Endothelial cell (in vitro differentiated cells): ENCODE measurements at places on chromosomes 6 and 20. TPM values are rescaled to one million over a fixed set of nuclear protein-coding genes. Genes with fewer than 3 reads are reported as not detected.

TPBG gene
- total RNA-seq: 21.8 TPM

FAM83C gene
- not detected for total RNA-seq

CRNKL1 gene
- total RNA-seq: 24.6 TPM

ADGRB3 gene
- total RNA-seq: 2.4 TPM

RSPH4A gene
- total RNA-seq: 1.3 TPM

OLIG3 gene
- total RNA-seq: not detected

BMP6 gene
- total RNA-seq: 0.97 TPM

TMEM200A gene
- total RNA-seq: 3.5 TPM

FANCE gene
- 21.8 TPM for total RNA-seq

GMPR gene
- total RNA-seq: 1.8 TPM

DNA sequence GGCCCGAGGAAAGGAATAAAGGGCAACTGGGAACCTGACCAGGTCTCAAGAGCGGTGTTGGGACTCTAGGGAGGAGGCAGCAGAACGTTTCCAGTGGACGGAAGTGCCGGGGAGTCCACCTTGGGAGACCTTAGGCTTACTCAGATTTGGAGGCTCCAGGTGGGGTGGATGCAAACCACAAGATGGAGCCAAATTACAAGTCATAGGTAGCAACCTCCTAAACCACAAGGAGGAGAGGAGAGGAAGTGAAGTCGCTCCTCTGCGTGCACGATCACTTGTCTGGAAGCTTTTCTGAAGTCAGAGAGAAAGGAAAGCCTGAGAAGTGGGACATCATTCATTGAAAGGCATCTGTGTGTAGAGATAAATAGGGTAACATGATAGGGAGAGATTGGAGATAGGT lies 9.3 kb downstream of the HLA-DOA start:
- DNase-seq: peak; percentile 38

- DNase-seq: no peak
Observed at GRCh38 chr20:33032555-33032954, 1.1 kb downstream of the BPIFB6 start.

- DNase-seq: no peak
Observed at GRCh38 chr6:89081129-89081422, 525 bp downstream of the PNRC1 start.

DNA sequence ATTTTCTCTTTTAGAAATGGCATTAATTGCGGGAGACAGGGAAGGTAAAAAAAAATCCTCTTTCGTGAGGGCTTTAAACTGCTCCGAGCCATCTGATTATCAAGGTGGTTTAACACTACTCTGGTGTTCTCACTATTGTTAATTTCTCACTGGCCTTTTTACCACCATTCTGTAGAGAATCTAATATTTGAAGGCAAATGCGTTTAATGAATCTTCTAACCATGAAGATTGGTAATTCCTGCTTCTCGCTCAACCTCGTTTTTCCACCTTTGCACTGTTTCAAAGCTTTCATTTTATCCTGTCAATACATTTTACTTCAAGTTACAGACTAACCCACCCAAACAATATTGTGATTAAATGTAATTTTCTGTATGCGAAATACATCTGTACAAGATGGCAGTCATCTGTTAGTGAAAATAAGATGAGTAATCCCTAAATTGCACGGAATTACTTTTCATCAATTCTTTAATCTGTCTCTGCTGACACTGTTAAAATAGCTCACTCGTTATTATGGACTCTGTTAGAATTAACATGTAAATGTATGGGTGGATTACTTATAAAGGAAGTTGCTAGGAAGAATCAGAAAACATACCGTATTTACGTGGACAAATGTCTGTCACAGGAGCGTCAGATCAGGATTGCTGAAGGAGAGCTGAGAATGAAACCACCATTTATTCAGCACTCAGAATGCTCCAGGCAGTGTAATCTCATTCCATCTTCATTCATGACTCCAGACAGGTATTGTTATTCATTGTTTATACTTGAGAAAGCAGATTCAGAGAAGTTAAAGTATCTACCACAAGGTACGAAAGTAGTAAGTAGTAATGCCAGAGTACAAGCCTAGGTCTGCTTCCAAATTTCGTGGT lies 1.1 kb upstream of the LCA5 start:
- no peak for DNase-seq

- peak; percentile 18 for DNase-seq
Observed at GRCh38 chr20:37282556-37282955, 6.9 kb upstream of the MANBAL start.

DNA sequence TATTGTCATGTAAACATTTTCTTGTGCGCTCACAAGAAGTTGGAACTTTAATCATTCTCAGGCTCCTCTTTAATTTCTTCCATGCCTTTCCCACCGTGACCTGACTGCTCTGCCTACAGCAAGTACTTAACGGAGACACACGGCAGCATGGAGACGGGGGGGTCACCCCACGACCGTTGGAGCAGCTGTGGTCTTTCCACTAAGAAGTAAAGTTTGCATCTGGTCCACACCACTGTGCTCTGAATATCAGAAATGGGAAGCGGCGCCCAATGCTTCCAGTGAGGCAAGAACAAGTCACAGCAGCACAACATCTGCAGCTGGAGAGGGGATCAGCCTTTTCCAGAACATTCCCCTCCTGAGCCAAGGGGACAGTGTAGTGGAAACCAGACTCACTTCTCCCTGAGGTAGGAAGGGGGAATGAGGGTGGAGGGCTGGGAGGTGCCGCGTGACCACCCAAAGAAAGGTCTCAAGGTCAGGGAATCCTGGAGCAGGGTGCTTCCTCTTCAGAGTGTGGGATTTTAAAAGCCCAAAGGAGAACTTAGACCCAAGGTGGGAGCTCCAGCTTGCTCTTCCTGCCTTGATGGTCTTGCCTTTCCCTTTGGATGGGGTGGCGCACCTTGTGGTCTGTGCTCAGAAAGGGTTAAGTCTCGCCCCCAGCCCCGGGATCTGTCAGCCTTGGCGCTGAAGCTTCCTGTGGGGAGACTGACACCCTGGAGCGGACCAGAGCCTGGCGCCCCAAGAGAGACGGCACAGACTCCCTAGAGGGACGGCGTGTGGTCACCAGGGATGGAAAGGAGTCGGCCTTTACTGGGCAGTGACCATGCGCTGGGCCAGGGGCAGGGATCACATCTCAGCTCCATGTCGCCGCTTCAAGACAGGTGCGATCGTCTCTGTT lies 25.6 kb upstream of the SMOC2 start:
- no peak for DNase-seq

DNA sequence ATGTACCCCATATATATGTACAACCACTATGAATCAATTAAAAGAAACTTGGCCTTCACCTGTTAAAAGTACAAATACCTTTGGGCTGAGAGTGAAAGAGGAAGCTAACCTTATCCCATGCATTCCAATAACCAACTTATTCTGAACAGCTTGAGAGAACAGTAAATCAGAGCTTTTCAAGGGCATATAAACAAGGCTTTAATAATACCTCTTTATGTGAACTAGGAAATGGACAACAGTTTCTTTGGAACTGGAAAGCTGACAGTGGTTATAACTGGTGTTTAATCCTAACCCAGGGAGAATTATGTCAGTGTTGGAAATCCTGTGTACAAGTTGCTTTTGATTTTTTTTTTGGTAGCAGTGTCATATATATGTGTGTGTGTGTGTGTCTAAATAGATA lies 170.5 kb downstream of the TFAP2B start:
- DNase-seq: no peak

DNA sequence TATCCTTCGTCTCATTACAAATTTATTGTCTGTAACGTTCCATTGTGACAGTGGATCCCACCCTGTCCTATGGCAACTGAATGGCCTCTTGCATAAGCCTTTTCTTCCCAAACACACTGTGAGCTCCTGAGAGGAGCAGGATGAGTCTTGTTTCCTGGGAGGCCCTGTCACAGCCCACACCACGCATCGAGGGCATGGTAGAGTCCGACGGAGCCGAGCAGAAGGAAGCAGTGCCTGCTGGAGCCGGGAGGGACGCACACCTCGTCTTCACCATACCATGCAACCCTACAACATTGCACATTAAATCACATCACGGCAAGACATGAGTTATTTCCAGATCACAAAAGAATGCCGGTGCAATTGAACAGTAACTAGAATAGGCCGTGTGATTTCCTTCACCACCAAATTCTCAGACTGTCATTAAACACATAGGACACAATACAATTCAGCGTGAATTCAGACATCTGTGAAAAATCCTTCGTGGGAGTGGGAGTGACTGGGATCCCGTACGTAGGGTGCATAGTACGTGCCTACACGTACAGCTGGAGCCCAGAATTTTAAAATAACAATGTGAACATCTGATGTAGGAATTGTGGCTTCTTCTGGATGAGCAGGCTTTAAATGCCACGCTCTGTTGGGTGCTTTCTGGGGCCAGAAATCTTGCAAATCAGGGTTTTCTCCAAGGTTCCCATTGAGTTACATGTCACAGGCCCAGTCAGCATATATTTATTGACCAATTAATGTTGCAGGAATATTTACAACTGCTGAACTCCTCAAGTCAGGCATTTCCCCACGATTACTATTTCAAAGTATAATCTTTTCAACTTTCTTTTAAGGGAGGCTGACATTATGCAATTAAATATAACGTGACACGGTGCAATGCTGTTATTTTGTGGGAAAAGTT lies 201.8 kb downstream of the TTLL2 start:
- no peak for DNase-seq

GRCh38 chr6:146441907-146442306 lies 101.7 kb upstream of the RAB32 start:
- no peak for DNase-seq

DNA sequence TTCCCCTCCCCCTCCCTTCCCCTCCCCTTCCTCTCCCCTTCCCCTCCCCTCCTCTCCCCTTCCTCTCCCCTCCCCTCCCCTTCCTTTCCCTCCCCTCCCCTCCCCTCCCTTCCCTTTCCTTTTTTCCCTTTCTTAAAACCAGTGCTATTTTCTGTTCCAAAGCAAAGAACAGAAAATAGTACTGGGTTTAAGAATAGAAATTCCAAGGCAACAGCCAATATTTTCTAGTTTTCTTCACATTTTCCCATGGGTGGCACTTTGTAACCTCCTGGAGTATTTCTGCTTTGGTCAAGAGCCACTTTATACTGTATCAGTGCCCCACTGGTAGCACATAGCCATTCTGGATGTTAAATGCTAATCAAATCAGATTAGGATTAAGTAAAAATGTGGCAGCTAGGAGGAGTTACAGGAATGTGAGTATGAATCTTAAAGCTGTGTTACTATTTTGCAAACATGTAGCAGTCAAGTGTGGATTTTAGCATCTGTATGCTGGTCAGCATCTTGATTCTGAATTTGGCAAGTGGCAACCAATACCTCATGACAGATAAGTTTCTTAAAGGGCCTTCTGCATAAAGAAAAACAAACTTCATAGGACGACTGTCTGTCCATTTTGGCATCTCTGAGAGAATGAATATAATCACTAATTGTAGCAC lies 126.4 kb downstream of the CEP57L1 start:
- no peak for DNase-seq

DNA sequence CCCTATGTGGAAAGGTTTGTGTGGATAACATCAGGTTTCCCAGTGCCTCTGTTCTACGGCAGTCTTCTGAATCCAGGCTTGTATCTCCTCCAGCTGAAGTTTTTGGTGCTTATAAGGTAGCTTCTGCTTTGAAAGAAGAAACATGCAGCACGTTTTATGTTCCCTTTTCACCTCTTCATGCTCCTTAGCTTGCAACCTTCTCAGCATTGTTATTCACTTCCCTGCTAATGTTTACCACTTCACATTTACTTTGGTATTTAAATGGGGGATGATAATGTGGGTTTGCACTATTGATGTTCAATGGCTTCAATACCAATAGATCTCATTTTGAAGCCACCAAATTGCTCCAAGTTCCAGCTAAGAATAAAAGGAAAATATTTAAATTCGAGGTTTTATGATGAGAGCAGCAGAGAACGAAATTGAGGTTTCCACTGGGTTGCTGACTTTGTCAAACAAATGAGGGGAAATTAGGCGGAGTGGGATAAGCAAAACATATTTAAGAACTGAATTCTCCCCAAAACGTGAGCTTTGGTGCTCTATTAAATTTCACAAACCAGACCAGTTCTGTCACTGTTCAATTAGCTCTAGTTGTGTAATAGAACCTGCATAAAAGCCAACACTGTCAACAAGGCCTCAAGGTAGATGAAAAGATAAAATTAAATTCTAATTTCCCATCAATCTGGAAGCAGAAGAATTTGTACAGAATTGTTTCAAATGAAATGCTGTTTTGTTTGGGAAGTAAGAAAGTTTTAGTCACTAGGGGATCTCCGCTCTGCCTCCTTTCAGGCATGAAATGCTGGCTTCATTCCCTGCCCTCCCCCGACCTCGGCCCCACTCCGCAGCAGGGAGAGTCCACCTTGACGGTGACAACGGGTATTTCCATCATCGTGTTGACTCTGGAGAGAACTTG lies 1.4 kb downstream of the IL22RA2 start:
- DNase-seq: no peak

DNA sequence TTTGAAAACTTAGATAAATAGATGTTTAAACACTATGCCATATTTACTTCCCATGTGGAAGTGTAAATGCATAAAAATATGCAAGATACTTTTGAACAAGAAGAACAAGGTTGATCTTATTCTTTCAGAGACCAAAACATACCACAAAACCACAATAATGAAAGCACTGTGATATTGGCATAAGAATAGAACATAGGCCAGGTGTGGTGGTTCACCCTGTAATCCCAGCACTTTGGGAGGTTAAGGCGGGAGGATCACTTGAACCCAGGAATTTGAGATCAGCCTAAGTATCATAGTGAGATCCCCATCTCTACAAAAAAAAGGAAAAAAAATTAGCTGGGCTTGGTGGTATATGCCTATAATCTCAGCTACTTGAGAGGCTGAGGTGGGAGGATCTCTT lies 66.5 kb downstream of the KCNS1 start:
- DNase-seq: no peak

GRCh38 chr6:77074037-77074713 lies 389.1 kb downstream of the HTR1B start:
- no peak for DNase-seq

- DNase-seq: peak; percentile 44
Observed at GRCh38 chr6:113564371-113565171, 292.6 kb upstream of the MARCKS start.
